Natural killer cell treated with Interleukin-12 subunit alpha and Interleukin-12 subunit beta and Interleukin-15 and Interleukin-18, amount 100 ng/mL, for 72 hours (primary cell): ENCODE measurements at places on chromosomes 1 and 21.

- peak; percentile 81 for DNase-seq
Measured at GRCh38 chr21:45542242-45542666, at the start of gene SLC19A1. SLC19A1 (minus strand) TSS chr21:45542440; CDS start chr21:45537959, 4,481 bp downstream.

DNA sequence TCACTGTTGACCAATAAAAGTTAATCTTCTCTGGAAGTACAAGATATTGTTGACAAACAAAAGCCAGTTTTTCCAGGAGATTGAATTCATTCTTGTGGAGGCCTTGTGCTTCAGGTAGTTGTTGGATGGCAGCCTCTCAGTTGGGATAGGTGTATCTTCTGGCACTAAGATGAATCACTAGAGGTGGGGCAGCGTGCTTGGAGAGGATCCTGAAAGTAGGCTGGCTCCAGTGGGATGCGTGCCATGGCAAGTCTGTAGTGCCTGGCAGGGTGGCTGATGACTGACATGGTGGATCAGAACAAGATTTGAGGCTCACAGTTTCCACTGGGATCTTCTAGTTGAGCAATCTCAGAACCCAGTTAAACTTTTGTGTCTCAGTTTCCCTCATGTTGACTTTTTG lies 2.4 kb downstream of the VPS13D start:
- no peak for DNase-seq

GRCh38 chr1:96721053-96721415 lies 550 bp upstream of the PTBP2 start:
- DNase-seq, result no peak

DNA sequence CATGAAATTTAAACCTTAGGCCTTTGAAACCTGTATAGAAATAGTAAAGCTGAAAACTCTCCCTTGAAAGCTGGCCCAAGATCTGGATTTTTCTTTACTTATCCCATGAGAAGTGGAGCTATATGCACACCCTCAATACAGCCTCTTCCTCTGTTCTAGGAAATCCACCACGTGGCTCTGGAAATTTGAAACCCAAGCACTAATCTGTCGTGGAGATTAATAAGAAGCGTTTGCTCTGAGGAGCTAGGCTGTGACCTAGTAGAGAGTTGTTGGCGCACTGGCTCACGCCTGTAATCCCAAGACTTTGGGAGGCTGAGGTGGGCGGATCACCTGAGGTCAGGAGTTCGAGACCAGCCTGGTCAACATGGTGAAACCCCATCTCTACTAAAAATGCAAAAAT lies 291.3 kb upstream of the PLXNA2 start:
- no peak for DNase-seq

GRCh38 chr1:10663678-10664035 lies 132.8 kb downstream of the CASZ1 start:
- no peak for DNase-seq

DNA sequence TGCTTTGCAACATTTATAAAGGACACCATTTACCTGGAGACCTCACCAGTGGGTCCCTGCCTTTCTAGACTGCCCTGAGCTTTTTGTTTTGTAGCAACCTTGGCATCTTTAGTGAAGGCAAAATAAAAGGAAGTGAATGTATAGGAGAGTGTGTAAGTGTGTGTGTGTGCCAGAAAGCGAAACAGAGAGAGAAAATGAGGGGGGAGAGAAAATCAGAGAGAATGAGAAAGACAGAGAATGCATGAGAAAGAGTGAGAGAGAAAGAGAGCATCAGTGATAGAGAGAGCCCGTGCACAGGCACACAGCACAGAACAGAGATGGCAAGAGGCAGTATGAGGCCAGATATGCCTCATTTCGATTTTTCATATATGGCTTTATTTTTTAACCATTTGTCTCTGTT lies 57.5 kb downstream of the HSD3B1 start:
- no peak for DNase-seq

DNA sequence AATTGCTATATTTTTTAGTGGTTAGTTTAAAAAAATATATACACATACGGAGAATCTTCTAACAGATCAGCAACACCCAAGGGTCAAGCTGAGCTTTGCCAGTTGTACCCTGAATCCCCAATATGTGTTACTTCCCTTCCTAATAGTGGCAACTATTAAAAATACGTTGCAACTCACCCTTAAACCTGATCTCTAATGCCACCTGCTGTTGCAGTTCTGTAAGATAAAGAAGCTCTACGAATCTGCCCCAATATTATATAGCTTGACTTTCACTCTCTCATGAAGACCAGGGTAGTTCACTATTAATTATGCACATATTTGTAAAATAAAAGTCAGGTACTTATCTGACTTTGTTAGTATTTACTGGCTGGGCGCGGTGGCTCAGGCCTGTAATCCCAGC lies 58.4 kb downstream of the ASH1L start:
- no peak for DNase-seq

GRCh38 chr1:91752324-91752723 lies 133.6 kb downstream of the TGFBR3 start:
- no peak for DNase-seq

- no peak for DNase-seq
Measured at GRCh38 chr1:19059773-19060172, 103.3 kb upstream of the IFFO2 start.

DNA sequence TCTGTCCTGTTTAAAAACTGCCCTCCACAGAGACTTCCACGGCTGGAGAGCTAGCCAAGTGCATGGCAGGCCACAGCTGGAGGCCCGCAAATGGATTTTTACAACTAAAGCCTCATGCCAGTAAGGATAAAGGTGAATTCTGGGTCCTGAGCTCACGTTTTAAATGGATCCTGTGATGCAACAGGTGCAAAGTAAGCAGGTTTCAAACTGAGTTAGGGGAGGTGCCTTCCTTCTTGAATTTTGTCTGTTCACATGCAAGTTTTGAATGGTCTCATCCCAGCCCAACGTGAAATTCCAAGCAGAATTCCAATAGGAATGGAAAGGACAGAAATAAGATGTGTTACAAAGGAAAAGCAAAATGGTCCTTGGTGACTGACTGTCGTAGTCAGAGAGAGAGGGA lies 36.2 kb upstream of the A3GALT2 start:
- no peak for DNase-seq

GRCh38 chr1:225881081-225881958 lies 860 bp downstream of the TMEM63A start:
- no peak for DNase-seq

GRCh38 chr1:153357076-153357852 lies 390 bp upstream of the S100A9 start:
- DNase-seq, result no peak

- DNase-seq, result no peak
Measured at GRCh38 chr1:202579806-202580205, 130.4 kb downstream of the SYT2 start.

DNA sequence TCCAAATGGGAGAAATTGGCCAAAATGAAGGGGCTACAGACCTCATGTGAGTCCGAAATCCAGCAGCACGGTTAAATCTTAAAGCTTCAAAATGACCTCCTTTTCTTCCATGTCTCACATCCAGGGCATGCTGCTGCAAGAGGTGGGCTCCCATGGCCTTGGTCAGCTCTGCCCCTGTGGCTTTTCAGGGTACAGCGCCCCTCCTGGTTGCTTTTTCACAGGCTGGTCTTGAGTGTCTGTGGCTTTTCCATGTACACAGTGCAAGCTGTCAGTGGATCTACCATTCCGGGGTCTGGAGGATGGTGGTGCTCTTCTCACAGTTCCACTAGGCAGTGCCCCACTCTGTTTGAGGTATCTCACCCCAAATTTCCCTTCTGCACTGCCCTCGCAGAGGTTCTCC lies 78.7 kb downstream of the PRRX1 start:
- no peak for DNase-seq

- no peak for DNase-seq
Measured at GRCh38 chr1:231264642-231265041, 23.6 kb downstream of the GNPAT start.

GRCh38 chr1:172745014-172745413 lies 86.1 kb downstream of the FASLG start:
- peak; percentile 69 for DNase-seq

DNA sequence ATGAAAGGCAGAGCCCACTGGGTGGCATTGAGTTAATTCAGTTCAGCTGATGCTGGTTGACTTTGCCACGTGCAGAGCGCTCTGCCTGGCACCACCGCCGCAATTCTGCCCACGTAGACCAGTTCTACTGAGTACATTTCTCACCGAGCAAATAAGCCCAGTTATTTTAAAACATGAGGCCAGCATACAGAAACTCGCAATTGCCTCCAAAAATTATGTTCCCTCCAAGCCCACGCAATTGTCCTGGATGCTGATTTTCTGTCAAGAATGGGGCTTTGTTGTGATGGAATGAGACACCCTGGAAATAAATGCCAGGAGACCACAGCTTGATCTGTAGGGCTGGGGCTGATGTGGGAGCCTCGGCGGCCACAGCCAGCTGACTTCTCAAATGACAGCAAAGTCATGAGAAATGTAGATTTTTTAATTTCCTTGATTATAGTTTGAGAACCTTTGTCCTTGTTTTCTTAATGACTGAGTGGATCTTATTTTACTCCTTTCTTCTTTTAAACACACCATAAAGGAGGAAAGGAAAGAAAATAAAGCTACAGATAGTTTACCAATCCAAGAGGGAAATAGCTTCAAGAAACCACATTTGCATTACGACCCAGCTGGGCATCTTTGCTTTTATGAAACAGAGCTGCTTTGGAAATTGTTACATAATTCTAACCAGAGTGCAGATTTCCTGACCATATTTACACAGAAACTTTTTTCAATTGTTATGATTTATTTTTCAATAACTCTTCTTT lies 11.6 kb upstream of the PARP1 start:
- no peak for DNase-seq

GRCh38 chr1:125087691-125088090 lies 3902.9 kb downstream of the SRGAP2C start:
- no peak for DNase-seq

GRCh38 chr1:99570486-99571089 lies 75.3 kb upstream of the PALMD start:
- DNase-seq, result no peak

DNA sequence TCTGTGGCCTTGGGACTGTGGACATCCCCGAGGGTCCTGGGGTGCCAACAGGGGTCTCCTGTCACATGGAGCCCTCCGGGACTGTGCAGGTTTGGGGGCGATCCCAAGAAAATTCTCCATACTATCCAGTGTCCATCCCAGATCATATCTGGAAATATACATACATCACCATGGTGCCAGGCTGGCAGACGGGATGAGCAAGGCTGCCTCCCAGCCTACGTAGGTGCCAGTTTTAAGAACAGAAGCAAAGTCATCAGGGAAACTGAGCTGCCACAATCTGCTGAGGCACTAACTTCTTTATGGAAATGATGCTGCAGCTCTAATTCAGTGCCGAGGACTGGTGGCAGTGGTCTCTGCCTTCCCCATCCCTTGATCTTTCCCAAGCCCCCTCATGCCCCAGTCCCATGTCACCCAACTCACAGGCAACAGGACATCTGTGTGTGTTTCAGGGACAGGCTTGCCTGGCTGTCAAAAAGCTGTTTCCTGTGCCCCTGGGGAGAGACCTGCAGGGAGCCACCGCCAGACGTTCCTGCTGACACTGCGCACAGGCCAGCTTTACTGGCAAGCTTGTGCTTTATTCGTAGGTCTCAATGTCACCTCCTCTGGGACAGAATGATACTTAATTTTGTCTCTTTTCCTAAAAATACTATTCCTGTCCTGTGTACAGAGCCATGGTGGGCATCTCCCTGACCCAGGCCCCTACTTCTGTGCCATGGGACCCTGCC lies 15.5 kb downstream of the TEX35 start:
- peak; percentile 32 for DNase-seq
